ENCODE measurements at places on chromosomes 4 and X.

DNA sequence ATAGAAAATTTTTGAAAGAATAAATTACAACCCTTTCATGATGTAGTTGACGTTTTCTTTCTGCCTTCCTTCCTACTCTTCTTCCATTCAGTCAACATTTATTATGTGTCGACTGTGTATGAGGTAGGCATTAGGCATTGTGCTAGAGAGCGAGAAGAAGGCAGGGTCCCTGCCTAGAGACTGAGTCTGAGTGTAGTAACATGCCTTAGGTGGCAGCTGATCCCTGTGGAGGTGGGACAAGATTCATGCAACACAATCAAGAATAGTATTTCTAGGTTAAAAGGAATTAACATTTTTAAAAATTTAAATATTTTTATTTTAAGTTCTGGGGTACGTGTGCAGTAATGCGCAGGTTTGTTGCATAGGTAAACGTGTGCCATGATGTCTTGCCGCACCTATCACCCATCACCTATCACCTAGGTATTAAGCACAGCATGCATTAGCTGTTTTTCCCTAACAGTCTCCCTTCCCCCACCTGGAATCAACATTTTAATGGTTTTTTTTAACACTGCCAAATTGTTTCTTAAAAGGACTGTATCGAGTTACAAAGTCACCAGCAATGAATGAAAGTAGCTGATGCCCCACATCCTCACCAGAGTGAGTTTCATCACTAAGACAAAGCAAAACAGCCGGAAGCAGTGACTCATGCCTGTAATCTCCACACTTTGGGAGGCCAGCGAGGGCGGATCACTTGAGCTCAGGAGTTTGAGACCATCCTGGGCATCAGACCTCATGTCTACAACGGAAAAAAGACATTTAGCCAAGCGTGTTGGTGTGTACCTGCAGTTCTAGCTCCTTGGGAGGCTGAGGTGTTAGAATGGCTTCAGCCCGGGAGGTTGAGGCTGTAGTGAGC is 84.0 kb downstream of the WWC2 start:
- no peak for DNase-seq

DNA sequence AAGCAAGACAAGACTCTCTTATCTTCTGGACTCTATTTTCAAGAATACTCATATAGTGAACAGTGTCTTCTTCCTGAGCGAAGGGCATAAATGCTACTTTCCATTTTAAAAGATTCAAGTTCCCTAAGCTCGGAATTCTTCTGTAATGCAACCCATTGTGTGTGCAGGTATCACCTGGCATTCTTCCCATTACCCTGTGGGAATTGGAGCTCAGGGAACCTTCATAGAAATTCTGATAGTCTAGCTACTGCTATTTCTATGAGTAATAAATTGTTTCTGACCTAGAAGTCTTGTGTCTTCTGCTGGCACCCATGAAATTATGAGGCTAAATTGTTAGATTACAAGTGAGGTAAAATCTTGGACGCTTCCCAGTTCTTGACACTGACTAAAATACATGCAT is 324.1 kb upstream of the DIPK2B start:
- DNase-seq: no peak

DNA sequence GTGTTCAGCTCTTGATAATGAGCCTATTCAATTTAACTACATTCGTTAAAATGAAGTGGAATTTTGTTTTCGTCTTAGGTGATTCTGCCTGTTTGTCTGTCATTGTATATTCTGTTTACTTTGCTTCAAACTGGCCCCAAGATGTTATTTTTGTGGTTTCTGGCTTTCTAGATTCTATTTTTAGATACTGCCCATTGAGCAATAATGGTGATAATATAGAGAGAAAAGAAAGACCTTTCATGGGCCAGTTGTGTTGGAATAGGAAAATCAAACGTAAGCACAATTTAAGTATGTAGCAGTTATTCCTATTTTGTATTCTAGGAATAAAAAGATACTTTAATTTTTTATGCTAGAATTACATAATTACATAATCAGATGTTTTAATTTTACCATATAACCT is 4.0 kb downstream of the CDKN2AIP start:
- no peak for DNase-seq

GRCh38 chr4:42152507-42153504 is at the start of gene BEND4:
BEND4 (minus strand) TSS chr4:42152655; CDS start chr4:42152143, 512 bp downstream.
- no peak for DNase-seq

- DNase-seq: no peak
Measured at GRCh38 chr4:5750052-5750945, 39.3 kb downstream of the EVC start.

DNA sequence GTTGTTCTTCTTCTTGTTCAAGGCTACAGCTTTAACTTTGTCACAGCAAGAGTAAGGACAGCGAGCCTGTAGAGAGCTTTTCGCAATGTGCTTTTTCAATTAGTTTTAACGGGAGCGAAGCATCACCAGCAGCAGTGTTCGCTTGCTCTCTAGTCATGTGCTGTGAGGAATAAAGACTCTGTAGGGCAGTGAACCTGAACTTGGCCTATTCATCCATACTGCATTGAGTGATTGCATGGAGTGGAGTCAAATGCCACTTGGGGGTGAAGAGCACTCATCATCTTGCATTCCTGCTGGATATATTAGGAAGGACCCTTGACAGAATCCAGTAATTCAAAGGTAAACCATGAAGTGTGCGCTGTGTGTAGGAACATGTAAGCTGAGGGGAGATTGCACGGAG is 240.0 kb downstream of the FRMPD4 start:
- DNase-seq: no peak

GRCh38 chr4:143700046-143700415 is 444 bp downstream of the FREM3 start:
- DNase-seq: no peak

DNA sequence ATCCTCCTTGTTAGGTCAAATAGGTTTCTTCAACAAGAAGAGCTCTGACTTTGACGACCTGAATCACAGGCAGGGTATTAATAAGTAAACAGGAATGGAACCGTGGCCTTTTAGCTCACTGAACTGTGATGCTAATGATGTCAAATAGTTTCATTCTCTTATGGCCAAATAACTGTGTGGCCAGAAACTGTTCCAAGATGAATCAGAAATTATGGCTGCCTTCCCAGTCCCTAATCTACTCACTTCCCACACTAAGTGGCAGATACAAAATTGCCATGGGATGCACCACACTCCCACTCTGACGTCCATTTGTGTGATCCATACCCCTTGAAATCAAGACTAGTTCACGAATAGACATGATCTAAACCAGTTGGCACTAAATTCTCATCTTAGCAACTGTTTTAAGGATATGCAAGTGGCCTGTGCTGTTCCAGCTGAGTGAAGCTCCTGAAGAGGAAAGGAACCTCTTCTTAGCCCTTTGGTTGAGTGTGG is 455.4 kb downstream of the IL15 start:
- DNase-seq: no peak

- DNase-seq: no peak
Measured at GRCh38 chr4:288891-289290, 16.4 kb downstream of the ZNF732 start.

DNA sequence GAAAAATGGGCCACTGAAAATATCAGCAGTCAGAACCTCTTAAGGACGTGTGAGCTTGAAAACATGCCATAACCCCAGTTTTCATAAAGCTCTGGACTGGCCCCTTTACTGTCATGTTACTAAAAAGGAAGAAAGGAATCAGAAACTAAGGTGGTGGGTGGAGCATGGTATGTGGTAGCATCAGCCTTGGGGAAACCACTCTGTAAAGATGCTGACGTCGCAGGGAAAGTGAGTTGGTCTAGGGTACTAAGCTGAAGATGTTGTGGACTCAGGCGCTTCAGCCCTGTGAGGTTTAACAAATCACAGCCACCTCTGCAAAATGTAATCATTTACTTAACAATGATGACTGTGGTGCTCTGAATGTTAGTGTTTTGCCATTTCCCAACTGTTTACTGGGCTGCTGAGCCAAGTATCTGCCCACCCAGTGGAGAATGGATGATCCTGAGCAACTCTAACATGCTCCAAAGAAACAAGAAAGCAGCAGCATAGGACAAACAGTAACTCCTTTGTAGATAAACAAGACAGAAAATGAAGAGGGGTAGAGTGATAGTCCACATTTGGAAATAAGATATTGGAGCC is 33.4 kb downstream of the C4orf54 start:
- DNase-seq: peak; percentile 24

DNA sequence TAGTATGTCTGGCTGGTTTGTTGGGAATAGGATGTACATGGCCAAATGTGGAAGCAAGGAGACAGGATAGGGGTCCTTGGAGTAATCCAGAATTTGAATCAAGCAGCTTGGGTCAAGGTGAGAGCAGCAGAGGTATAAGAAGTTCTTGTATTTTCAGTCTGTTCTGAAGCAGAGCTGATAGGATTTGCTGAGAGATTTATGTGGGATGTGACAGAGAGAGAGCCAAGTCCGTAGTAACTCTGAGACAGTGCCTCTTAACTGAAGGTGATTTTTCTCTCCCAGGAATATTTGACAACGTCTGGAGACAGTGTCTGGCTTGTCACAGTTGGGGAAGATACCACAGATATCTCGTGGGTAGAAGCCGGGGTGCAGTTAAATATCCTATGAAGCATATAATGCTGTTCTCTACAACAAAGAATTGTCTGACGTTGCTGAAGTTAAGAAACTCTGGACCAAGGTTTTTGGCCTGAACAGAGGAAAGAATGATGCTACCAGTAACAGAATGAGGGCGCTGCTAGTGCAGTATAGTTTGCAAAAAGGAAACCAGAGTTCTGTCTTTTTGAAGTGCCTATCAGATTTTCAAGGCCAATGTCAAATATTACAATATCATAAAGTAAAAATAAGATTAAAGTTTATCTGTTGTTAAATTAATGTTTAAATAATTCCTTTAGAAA is 184.0 kb downstream of the ARHGAP24 start:
- DNase-seq: no peak

GRCh38 chr4:52704133-52704532 is 45.0 kb upstream of the USP46 start:
- DNase-seq: no peak

DNA sequence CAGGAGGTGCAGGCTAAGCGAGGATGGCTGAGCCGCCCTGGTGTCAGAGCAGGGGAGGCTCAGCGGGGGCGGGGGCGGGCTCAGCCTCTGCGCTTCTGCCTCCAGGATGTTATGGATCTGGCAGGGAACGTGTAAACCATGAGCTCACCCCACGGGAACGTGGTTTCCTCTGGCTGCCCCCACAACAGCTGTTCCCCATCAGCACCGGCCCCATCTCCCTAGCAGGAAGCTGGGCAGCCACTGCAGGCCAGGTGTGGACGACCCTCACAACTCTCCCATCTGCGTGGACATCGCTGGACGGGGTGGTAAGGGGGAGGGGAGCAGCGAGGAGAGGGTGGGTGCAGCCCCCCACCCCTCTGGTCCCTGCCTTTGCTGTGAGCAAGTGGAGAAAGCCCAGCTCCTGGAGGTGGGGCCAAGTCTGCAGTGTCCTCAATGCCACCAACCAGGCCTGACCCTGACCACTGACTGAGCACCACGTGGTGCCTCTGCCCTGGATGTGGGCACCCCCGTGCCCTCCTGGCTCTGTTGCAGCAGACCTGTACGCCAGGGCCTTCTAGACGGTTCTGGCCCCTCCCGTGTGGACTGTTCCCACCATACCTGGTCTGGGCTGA is 28.1 kb upstream of the SPON2 start:
- peak; percentile 78 for DNase-seq

DNA sequence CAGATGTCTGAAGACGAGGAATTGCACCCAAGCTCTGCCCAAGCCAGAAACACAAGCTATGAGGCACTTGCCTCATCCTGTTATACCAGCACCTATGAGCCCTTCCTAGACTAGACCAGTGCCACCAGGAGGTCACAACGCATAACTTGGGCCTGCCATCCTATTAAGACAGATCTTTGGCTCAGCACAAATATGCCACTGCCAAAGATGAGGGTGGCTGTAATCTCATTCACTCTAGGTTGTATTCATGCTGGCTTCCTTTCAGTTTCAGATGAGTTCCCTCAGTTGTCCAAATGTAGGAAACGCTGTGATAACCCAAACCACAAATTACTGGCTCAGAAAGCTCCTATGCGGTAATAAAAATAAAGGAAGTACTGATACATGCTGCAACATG is 76.5 kb upstream of the CITED1 start:
- DNase-seq: no peak

- peak; percentile 50 for DNase-seq
Measured at GRCh38 chr4:118821590-118822293, 14.2 kb downstream of the SEC24D start.

- no peak for DNase-seq
Measured at GRCh38 chr4:150964754-150965153, 50.3 kb downstream of the LRBA start.

DNA sequence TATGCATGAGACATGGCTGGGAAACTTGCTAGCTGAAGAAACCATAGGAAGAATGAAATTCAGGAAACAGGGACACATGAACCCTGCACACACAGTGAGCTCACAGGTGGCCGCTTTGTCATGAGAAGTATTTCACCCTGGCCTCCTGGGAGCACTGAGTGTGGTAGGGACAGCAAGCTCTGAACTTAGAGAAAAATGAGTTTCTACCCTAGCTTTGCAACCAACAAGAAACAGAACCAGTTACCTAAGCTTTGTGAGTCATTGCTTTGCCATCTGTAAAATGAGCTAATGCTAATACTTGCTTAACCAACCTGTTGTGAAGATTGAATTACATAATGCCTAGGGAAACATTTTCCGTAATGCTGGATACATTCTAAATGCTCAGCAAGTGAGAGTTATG is 206.6 kb upstream of the HS3ST1 start:
- DNase-seq: no peak

- DNase-seq: no peak
Measured at GRCh38 chr4:53967986-53968385, 96.4 kb downstream of the CHIC2 start.

GRCh38 chr4:108700081-108700757 is 49.8 kb downstream of the OSTC start:
- no peak for DNase-seq

DNA sequence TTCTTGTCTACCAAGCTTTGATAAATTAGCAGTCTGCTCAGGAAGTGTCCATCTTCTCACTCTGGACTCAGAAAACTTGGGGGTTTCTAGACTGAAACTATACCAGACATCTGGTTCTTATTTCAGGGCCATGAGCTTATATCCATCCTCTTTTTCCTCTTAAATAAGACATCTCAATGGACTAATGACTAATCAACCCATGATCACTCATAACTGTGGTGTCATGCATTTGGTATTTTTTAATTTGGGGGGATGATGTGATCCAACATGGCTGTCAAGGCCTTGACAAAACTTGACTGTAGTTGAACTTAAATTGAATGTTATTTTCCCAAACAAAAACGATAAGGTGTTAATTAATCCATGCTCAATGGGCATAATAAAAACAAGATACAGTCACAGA is 87.8 kb downstream of the GPRASP3 start:
- DNase-seq: no peak

DNA sequence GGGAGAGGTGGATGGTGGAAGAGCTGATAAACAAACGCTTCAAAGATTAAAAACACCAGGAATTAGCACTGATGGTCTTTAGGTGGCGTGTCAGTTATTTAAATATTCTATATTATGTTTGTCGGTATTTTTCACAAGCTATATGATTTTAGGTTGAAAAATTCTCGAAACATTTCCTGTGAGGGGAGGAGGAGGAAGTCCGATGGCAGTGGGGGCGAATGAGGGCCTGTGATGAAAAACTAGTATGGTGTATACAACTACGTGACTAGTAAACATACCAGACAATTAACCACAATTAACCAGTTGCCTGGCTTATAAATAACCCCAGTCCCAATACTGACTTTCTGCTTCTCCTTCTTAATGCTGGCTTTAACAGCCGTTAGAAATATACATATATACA is 595 bp upstream of the NAP1L2 start:
- DNase-seq: no peak

Data from mucosa of gallbladder (tissue), 1 donor.